Lower lobe of right lung (tissue), 2 donors: ENCODE measurements at places on chromosomes 2 and 18. TPM values are rescaled to one million over a fixed set of nuclear protein-coding genes. Genes with fewer than 3 reads are reported as not detected.

DNA sequence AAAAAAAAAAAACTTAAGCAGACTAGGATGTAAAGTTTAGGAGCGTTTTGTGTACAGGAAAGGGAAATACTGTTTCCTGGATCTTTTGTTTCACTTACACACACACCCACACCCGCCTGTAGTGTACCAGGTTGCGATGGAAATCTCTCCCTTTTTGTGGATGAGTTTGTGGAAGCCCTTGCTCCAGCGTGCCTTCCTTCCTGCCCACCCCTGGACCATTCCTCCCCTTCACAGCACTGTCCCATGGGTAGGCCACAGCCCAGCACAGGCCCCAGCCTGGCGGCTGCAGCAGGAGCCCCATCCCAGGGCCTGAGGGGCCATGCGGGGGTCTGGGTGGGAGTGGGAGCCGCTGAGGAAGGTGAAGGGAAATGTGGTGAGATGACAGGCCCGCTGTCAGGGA is 15.1 kb downstream of the MALL start:
- DNase-seq: no peak

DNA sequence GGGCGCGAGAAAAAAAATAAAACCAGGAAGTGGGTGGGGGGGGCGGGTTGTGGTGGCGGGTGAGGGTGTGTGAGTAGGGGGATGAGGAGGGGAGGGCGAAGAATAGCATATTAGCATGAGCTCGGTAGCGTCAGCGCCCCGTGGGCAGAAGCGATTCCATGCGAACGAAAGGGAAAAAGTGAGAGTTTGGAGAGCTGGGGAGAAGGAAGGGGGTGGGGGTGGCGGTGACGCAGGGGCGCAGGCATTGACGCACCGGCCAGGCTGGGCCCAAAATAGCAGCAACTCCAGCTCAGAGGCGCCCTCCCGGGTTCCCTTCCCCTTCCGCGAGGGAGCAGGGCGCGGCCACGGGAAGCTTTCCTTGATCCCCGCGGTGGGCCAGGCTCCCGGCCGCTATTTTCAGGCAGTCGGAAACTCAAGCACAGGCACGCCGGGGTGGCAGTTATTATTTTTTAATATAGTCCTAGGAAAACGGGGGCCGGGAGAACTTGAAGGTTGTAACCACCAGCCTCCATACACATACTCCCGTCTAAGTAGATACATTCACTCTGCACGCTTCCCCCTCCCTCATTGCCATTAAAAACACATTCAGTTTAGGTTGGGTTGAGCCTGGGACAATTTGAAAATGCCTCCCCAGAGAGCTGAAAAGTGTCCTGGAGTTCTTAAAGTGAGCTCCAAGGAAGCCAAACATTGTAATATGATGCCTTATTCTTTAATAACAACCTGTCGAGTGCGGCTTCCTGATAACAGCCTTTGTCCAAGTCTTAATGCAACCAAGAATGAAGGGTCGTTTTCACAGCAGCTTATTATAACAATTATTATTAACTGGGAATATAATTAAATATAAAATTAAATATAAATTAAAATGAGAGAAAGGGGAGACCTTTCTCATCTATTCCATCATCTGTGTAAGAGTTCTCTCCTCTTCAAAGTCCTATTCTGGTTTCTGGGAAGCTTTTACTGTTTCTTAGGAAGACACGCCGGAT is 2.3 kb upstream of the NR4A2 start:
- peak; percentile 92 for DNase-seq

GRCh38 chr2:208620487-208620978 is 213.9 kb downstream of the PTH2R start:
- no peak for DNase-seq

GRCh38 chr2:104849618-104850141 is 4.2 kb upstream of the POU3F3 start:
- DNase-seq: no peak

GRCh38 chr2:240024766-240025165 is 376 bp downstream of the NDUFA10 start:
- DNase-seq: peak; percentile 51

The CCDC68 gene
- total RNA-seq: 20.2 TPM

DNA sequence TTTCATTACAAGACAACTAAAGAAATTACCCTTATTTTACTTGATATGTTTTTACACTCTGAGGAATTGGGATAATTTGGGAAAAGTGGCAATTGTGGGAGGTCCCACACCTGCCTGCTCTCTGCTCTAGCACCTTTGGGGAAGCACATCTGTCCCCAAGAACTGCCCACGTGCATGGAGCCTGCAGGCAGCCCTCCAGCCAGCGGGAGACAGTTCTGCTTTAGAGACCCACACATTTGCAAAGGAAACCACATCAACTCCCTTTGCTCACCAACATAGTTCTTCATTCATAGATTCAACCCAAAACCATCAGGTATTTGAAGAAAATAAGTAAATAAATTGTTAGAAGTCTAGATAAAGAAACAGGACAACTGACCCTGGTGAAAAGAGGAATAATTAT is 239.9 kb upstream of the ID2 start:
- DNase-seq: no peak

DNA sequence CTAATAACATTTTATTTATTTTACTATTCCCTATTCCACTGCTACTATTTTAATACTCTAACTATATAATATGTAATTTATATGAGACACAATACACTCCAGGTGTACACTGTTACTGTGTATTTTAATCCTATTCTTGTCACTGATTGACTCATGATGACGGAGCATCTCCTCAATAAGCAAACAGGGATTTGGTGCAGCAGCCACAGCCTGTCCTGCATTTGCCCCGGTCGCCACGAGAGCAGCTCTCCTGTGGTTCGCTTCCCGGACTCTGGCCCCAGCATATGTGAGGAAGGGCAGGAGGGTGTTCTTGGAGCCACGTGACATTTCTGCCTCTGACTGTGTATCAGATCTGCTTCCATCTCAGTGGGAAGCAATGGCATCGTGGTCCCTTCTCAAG is 74.1 kb upstream of the PXDN start:
- no peak for DNase-seq

GRCh38 chr2:235504441-235505180 is 10.8 kb downstream of the AGAP1 start:
- DNase-seq: no peak

The GPR39 gene
- 11.2 TPM for total RNA-seq

The TGFA gene
- total RNA-seq: 8.2 TPM

- DNase-seq: no peak
Measured at GRCh38 chr18:46028536-46028891, 43.5 kb downstream of the PSTPIP2 start.

The ASB18 gene
- not detected for total RNA-seq

- DNase-seq: no peak
Measured at GRCh38 chr2:138787053-138787666, 7.0 kb upstream of the NXPH2 start.

The DSC1 gene
- total RNA-seq: not detected

- no peak for DNase-seq
Measured at GRCh38 chr2:134660626-134661402, 58.0 kb downstream of the TMEM163 start.

DNA sequence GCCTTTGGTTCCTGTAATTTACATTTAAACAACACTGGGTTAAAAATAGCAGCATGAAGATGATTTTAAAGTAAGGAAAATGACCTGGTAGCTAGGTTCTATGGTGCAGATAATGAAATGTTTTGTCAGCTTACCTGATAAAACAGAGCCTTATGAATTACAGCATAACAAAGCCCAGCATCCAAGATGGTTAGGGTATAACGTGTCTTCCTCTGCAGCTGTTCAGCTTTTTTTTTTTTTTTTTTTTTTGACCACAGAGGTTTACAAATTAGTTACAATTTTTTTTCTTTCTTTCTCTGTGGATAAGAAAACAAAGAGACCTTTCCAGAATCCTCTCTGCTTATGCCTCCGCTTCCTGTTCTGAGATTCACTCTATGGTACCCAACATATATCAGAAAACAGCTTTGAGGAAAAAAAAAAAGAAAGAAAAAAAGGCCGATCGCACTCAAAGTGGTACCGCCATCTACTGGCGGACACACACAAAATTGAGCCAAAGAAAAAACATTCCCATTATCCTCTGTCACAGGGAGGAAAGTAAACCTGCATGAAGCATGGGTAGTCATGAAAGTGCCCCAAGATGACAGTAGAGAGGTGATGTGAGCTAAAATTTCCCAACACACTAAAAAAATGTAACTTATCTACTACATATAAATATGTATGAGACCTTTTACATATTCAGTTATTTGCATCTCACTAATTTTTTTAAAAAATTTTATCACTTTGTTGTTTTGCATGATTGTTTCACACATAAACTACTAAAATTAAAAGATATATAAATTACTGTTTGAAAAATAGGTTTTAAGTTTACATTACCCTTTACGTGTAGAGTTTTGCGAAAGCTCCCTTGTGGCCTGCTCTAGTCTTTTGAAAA is at the start of gene SCN3A:
SCN3A (minus strand) TSS at position 362 of the 871 bp plus-strand sequence. CDS start 27,656 bp downstream, outside the sequence.
- DNase-seq: no peak

GRCh38 chr2:203993560-203993959 is 57.0 kb downstream of the ICOS start:
- DNase-seq: no peak

DNA sequence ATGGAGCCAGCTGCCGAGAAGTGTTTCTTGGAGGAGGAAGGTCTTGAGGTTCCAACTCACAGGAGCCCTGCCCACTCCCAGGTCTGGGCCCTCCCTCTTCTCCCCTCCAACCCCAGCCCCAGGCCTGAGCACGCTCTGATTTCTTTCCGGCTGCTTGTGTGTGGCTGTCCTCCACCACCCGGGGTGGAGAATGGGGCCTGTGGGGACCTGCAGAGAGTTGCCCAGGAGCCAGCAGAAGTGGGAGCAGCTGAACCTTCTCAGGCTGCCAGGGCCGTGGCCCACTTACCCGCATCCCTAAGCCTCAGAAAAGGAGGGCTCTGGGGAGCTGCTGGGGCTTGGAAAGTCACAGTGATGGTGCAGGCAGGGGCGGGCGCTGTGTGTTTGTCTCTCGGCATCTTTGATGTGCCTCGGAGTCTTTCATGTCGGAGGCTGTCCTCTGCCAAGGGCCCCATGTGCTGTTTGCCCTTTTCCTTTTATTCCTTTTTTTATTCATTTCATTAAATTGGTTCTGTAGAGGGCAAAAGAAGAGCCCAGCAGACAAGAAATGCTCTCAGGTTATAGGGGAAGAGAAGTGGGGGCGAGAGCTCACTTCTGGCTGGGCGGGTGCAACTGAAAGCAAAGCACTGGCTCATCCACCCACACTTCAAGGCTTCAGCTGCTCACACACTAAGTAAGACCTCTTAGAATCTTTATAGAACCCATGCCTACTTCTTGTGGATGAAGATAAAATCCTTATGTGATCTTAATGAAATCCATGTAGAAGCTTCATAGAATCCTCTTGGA is 52.5 kb downstream of the SDC1 start:
- DNase-seq: peak; percentile 75

The UGT1A10 gene
- not detected for total RNA-seq

DNA sequence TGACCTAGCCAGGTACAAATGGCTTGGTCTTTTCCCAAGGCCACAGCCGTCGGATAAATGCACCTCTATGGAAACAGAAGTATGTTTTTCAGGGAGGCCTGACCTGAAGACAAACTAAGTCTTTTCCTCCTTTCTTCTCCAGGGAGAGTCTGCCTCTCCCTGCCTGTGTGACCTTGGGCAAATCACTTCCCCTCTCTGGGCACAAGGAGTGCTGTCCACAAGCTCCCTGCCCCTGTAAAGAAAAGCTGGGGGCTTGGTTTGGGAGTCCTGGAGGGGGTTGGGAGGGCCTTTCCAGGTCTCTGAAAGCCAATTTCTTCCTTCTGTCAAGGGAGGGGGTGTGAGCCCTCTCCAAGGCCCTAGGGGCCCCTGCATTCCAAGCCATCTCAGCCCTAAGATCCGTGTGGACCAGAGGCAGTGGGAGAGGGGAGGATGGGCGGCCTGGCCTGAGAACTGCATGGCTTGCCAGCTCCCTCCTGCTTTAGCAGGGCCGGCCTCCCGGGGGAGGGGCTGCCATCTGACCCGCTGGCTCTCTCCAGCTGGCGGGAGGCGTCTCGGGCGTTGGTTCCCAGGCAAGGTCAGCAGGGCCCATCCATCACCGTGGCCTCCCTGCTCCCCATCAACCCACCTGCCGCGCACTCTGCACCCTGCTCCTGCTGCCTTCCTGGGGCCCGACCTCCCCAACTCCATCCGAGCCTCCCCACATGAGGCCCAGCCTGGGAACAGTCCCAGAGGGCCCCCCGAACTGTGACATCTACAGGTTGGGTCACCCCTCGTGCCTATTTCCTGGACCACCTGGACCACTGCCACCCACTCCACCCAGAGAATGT is 61.4 kb downstream of the SMAD7 start:
- no peak for DNase-seq

- no peak for DNase-seq
Measured at GRCh38 chr2:40628556-40628955, 176.7 kb upstream of the SLC8A1 start.

DNA sequence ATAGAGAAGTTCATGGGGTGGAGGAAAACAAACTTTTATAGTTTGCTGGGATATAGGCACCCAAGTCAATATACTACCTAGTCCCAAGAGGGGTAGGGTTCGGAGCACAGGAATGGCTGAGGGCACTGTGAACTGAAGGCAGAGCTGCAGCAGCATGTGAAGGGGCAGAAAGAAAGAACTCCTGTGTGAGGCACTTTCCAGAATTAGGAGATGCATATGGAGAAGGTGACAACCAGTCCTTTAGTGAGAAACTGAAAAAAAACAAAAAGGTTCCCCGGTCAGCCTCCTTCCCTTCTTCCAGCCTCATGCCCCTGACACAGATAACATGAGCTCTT is 429.1 kb downstream of the DSC3 start:
- no peak for DNase-seq

DNA sequence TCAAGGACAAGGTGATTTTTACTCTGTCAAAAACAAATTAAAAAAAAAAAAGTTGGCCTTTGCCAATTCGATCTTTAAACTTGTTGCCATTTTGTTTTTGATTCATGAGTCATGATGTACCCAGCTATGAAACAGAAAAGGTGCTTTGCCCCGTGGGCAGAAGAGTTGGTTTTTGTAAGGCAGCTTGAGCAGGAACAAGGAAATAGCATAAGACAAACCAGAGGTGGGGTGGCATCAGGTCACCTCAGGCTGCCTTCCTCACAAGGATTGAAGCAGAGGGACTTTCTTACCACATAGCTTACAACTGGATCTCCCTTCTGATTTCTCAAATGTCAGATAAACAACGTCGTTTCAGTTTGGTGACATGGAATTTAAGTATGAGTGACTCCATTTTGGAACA is 123.8 kb downstream of the ARL4C start:
- DNase-seq: no peak

- DNase-seq: no peak
Measured at GRCh38 chr18:36514778-36515177, 217.3 kb downstream of the FHOD3 start.

The FAM237A gene
- total RNA-seq: not detected

DNA sequence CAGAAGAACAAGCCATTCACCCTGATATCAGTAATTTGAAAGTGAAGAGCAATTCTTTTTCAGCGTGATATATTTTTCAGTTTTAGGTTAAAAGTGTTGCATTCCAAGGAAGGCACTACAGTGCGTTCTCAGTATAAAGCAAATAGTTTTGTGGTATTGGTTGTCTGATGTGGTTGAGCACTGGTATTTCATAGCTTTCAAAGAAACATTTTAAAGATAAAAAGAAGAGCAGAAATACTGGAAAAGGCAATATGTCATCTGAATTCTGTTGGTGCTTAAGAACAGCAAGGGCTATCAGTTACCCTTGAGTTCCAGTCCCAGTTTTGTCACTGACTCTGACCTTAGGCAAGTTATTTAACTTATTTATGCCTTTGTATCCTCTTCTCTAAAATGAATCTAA is 191.6 kb downstream of the BABAM2 start:
- no peak for DNase-seq

GRCh38 chr2:138827426-138828054 is 47.4 kb upstream of the NXPH2 start:
- no peak for DNase-seq

- DNase-seq: no peak
Measured at GRCh38 chr2:146161256-146161882, 1641.5 kb upstream of the ZEB2 start.

GRCh38 chr2:25246001-25246400 is 77.6 kb upstream of the POMC start:
- DNase-seq: no peak

The NDC80 gene
- total RNA-seq: 1.1 TPM

The GPR155 gene
- 6.2 TPM for total RNA-seq
